ENCODE measurements at places on chromosomes 5 and 9.

- no peak for DNase-seq
These were observed 22.2 kb downstream of the OLFM1 start for GRCh38 chr9:135109650-135110049.

DNA sequence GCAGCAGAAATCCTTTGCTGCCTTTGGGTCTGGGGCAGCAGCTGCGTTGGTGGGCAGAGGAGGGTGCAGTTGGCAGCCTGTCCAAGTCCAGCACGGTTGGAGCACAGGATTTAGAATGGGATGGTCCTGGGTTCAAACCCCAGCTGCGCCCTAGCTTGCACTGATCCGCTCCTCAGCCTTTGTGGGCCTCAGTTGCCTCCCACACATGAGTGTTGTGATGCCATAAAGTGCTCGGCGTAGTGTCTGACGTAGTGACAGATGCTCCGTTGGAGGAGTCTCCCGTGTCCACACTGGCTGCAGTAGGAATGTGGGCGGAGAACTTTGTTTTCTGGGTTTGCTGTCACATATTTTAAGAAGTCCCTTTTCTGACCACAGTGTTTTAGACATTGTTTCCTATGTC, 36.0 kb downstream of the SLC46A2 start:
- no peak for DNase-seq

DNA sequence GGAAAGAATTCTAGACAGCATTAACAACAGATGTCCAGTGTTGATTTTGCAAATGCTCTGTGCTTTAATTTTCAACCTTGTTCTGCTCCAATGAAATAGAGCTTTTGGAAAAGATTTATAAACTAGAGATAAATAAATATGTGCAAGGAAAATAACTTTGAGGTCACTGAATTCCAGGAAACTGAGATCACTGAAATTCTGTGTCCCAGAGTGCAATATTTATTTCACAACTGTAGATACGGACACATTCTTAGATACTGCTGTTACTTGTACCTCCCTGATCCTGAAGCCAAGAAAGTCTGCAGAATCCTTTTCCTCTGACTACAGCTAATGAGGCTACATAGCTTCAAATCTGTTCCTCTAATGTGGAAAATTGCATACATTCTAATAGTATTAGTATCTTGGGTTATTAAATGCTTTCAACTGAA, 222.9 kb downstream of the DOCK8 start:
- DNase-seq, result no peak

DNA sequence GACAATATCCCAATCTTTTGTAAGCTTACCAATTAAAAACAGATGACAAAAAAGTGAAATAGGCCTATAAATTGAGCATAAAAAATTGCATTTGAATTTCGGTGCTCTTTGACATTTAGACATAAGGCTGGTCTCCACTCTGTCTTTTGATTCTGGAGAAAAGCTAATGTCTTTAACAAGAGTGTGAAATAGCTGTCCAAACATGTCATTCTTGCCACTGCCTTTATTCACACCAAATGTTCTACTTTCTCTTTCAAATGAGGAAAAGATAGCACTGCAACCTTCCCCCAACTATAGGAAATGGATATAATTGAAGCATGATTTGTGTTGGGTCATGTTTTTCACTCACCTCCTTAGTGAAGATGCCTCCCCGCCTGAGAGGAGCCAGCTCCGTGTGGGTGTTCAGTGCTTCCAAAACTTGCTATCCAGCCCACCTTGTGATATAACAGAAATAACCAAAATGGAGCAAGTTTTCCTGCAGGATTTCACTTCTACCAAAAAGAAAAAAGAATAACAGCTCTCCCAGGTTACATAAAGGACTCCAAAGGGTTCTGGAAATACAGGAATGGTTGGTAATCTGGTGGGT, 55.2 kb upstream of the STK32A start:
- DNase-seq, result no peak

- no peak for DNase-seq
These were observed 569.6 kb upstream of the BRINP1 start for GRCh38 chr9:119938871-119939270.

GRCh38 chr9:27043176-27043575, 37.7 kb upstream of the LRRC19 start:
- no peak for DNase-seq

DNA sequence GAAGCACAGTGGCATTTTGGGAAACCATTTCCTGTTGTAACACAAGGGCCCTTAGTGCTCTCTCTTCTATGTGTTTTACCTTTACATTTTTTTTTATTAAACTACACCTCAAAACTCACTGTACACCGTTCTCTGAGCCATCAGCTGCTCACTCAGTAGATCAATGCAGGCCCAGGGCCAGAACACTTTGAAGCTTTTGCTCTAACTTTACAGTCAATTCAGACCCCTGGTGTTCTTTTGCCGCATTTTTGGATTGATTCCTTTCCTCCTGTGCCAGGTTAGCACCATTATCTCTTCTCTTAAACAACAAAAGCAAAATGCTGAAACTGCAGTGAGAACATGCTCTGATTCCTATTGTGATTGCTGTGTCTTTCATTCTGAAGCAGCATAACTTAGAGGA, 269.8 kb upstream of the RGMB start:
- DNase-seq, result no peak

GRCh38 chr5:135740475-135740874, 94.0 kb upstream of the SLC25A48 start:
- no peak for DNase-seq

DNA sequence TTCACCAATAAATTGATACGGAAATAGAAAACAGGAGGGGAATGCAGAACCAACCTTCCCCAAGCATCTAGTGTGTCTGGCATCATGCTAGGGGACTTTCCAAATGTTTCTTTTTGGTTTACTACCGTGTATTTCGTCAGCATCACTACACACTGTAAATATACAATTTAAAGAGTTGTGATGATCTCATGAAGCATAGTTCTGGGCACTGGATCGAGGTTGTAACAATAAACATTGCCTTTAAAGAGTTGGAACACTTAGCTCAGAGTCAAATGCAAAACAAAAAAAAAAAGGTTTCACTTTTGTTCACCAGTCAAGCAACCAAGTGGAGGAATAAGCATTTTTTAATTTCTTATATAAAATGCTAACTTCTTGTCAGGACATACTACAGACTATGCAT, 2.9 kb upstream of the SCAI start:
- DNase-seq, result no peak

GRCh38 chr5:12951846-12952245, 992.6 kb downstream of the DNAH5 start:
- DNase-seq, result no peak

All from stimulated activated CD4-positive, alpha-beta T cell treated with anti-CD3 and anti-CD28 coated beads, TNF-alpha, amount 100 ng/mL, for 24 hours (primary cell).